ENCODE measurements at places on chromosomes 13 and 19.

GRCh38 chr19:36265064-36265463, 50.2 kb downstream of the ZNF146 start:
- DNase-seq = no peak

GRCh38 chr13:104586051-104586746, 1520.0 kb upstream of the SLC10A2 start:
- DNase-seq = no peak

- DNase-seq = no peak
Measured at GRCh38 chr13:99690426-99691174, 189.3 kb downstream of the TM9SF2 start.

- no peak for DNase-seq
Measured at GRCh38 chr13:51222686-51223559, 725 bp downstream of the FAM124A start.

DNA sequence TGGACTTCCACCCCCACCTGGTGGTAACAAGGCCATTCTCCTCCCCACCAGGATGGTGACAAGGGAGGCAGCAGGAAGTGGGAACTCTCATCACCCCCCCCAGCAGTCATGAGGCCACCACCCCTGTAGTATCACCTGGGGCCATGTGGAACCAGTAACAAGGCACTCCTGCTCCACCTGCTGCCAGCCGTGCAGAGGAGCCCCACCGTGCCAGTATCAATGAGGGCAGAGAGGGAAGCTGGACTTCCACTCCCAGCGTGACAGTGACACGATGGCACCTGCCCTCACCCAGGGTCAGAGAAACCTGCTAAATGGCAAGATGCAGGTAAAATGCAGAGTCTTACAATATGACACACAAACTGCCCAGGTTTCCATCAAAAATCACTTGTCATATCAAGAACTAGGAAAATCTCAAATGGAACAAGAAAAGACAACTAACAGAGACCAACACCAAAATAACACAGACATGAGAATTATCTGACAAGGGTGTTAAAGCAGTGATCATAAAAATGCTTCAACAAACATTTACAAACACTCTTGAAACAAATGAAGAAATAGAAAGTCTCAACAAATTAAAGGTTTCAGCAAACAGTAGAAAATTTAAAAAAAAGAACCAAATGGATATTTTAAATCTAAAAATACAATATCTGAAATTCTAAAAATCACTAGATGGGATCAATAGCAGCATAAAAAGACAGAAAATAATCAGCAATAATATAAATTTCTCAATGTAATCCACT, 9.1 kb upstream of the SPACA7 start:
- DNase-seq = no peak

- DNase-seq = no peak
Measured at GRCh38 chr13:41601718-41602445, 144.5 kb downstream of the RGCC start.

- no peak for DNase-seq
Measured at GRCh38 chr19:55319785-55320184, 5.4 kb downstream of the TMEM150B start.

DNA sequence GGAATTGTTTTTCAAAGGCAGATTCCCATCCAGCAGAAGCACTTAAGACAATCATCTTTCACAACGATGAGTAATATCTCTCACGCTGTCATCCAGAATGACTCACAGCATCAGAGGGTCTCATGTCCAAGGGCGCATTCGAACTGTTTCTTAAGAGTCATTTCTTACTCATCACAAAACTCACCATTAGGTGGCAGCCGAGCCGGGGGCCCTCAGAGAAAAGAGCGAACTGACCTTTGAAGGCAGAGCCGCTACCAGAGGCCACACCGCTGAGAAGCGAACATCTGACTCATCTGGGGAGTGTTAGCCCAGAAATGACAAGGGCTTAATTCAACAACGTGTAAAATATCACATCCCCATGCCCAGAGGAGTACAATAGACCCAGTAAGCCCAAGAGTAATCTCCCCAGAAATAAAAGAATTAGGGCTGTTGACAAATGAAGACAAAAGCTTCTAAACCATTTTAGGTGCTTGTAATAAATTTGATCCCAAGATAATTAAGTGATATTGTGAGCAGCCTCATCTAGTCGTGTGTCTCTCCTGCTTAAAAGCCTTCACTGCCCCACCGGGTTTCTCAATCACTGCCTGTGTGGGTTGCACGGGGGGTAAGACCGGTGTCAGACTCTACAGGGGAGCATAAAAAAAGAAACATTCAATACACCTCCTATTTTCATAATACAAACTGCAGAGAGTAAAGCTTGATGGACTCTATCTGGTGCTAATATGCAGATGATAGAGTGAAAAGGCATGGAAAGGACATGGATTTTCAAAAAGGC, 96.2 kb downstream of the CYSLTR2 start:
- peak; percentile 50 for DNase-seq

DNA sequence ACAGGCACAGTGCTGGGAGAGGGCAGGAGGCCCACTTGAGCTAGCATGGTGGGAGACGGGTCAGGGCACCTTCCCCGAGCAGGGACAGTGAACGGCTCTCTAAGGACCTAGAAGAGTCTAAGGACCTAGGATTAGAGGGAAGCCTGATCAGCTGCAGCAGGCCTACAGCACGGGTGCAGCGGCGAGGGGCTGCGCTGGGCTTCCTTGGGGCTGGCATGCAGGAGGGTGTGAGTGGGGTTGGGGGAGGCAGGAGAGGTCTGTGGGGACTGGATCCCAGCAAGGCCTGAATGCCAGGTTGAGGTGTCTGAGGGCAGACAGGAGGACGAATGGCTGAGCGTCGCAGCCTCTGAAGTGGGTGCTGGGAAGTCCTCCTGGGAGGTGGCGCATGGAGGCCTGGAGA, 3.6 kb downstream of the SCAF1 start:
- DNase-seq = no peak

DNA sequence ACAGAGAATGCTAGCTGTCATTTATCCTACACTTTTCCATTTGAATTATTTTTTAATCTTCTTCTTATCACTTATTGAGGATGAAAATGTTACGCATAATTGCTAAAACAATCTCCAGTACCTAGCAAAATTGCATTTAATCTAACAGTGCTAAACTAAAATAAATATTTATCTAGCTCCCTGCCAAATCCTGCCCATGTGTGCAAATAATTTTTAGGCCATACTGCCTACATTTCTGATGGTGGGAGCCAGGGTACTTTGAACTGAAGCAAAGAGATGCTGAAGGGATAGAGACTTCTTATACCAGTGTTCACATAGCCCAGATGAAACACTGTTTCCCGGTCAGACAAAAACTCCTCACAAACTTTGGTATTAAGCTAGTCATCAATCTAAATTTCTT, 1268.7 kb upstream of the PCDH20 start:
- DNase-seq = no peak

DNA sequence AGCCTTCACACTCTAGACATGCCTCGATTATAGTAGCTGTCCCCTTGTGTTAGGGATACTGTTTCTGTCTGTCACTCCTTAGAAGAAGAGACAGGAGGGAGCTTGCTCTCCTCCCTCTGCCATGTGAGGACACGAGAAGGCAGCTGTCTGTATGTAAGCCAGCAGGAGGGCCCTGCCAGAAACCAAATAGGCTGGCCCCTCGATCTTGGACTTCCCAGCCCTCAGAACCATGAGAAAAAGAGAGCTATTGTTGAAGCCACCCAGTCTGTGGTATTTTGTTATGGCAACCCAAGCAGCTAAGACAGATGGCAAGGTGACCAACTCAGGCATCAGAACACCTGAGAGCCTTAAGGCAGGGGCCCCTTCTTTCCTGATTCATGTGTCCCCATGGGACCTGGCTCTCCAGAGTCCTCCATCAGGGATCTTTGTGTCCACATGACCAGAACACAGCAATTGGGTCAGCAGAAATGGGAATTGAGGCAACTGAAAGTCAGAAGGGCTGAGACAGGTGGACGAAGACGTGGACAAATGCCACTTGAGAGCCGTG, 65.6 kb upstream of the NPAS1 start:
- no peak for DNase-seq

GRCh38 chr19:23777216-23777615, 18.5 kb upstream of the ZNF681 start:
- DNase-seq = no peak

- no peak for DNase-seq
Measured at GRCh38 chr19:11513946-11514345, 8.3 kb upstream of the ZNF653 start.

DNA sequence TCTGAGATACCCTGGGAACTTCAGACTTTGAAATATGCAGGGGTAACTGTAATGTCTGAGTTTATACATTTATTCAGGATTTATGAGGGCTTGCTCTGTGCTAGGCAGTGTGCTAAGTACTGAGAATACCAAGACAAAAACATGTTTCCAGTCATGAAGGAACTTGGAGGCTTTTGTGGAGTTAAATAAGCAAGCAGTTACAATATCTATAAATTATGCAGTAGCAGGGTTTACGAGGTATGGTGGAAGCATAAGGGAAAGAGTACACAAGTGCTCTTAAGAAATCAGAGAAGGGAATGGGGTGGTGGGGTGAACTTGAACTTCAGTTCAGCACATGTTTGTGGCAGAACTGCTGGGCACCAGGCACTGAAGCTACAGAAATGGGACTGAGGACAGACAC, 28.0 kb downstream of the MAB21L1 start:
- no peak for DNase-seq

DNA sequence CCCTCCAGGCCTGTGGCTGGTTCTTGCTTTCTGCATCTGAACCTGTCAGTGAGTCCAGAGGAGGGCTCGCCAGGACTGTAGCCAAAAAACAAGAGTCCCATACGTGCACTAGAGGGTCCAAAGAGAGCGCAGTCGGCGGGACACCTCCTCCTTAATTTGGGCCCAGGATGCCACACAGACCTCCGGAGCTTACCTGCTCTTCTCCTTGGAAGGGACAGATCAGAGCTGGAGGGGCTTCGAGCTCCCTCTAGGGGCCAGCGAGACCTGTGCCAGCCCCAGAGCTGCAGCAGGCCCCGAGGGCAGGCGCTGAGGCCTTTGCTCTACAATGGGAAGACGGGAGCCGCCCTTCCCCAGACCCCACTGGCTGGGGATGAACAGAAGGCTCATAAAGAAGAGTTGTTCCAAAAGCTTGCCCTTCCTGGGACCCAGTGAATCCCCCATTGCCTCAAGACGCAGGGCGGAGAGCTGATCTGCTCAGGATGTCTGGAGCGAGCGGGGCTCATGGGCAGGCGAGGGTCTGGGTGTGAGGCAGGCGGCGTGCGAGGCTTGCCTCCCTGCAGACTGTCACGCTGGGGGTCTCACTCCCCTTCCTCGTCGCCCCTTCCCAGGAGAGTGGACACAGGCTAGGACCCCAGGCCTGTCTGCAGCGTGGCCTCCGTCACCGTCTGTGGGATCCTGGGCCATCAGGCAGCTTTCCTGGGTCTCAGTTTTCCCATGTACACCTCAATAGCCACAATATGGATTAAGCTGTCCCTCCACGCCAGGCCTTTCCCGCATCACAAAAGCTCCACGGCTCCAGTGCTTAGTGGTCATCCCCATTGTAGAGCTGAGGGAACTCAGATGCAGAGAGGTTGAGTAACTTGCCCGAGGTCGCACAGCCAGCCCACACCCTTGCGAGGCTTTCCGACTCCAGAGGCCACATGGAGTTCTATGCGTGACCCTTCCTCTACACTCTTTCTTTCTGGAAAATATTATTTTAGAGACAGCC, 46.9 kb upstream of the VSTM2B start:
- DNase-seq = no peak

Data from GOT3 (cell line).